Thyroid gland (tissue), 4 donors: ENCODE measurements at places on chromosomes 4 and X. TPM values are rescaled to one million over a fixed set of nuclear protein-coding genes. Genes with fewer than 3 reads are reported as not detected.

GRCh38 chrX:149222040-149222439 is 283.1 kb downstream of the IDS start:
- no peaks in the 10 kb centered on the region for H3K27me3 ChIP-seq
- no peaks in the 10 kb centered on the region for H3K36me3 ChIP-seq
- DNase-seq, result no peak
- no peak overlapping the region for H3K27ac ChIP-seq
- no peak overlapping the region for H3K4me3 ChIP-seq

GRCh38 chr4:40594261-40595178 is 35.1 kb downstream of the RBM47 start:
- no peaks in the 10 kb centered on the region for H3K4me1 ChIP-seq
- no peaks in the 10 kb centered on the region for H3K27me3 ChIP-seq
- H3K36me3 ChIP-seq, result peaks cover 3% of the 10 kb centered on the region
- H3K27ac ChIP-seq, result no peak overlapping the region

DNA sequence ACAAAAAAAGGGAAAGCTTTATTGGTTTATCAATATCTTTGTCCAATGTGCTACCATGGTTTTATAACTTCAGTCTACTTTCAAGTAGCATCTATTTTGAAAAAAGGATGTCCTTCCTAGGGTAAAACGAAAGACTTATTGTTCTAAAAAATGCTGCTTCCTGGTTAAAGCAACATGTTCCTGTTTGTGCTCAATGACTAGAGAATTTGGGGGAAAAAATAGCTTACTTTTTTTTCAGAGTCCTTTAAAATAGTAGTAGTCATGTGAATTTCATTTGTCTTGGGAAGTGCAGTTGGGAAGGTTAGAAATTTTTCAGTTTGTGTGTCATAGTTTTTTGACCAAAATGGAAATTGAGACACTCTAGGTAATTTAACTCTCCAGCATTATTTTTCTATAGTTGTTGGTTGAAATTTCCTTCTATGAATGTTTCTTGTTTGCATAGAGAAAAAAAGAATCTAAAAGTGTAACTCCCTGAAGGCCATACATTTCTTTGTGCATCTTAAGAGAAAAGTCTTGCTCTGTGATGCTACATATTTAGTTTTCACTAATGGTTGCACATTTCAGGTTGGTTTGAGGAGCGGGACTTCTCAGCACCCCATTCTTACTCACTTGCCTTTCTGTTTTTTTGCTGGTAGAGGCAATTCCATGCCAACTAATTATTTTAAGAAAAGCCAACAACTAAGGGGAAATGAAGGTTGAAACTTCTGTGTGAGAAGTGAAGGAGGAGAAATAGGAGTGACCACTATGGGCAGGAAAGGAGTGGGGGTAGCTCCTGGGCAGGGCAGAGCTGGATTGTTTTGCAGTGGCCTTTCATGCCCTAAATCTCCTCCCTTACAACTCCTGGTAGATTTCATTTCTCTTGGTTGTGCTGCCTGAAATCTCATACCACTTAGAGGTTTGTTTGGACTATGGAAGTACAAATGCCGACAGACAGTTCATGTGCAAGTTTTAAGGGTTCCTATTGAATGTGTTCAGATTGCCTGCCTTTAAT is 76.4 kb downstream of the RAPGEF2 start:
- H3K36me3 ChIP-seq, result no peaks in the 10 kb centered on the region
- no peak overlapping the region for H3K4me3 ChIP-seq
- H3K27me3 ChIP-seq, result no peaks in the 10 kb centered on the region
- peaks cover 19% of the 10 kb centered on the region for H3K4me1 ChIP-seq

GRCh38 chr4:142549726-142550463 is 296.2 kb downstream of the INPP4B start:
- H3K27ac ChIP-seq, result no peak overlapping the region
- H3K27me3 ChIP-seq, result no peaks in the 10 kb centered on the region
- no peak overlapping the region for H3K4me3 ChIP-seq
- H3K36me3 ChIP-seq, result no peaks in the 10 kb centered on the region
- no peak for DNase-seq
- H3K4me1 ChIP-seq, result no peaks in the 10 kb centered on the region

Gene TIGD4
- total RNA-seq, result 1.8 TPM

Gene TFDP3
- total RNA-seq, result not detected

Gene MTM1
- 24.8 TPM for total RNA-seq
